Esophagus muscularis mucosa (tissue), 4 donors: ENCODE measurements at places on chromosomes 5 and 9. TPM values are rescaled to one million over a fixed set of nuclear protein-coding genes. Genes with fewer than 3 reads are reported as not detected.

The ADRB2 gene
- total RNA-seq: 4.6 TPM

The IL13 gene
- total RNA-seq: not detected

GRCh38 chr9:126157826-126158587 lies 168.6 kb upstream of the MVB12B start:
- H3K27me3 ChIP-seq: peaks cover 16% of the 10 kb centered on the region
- H3K4me3 ChIP-seq: no peak overlapping the region
- DNase-seq: peak; percentile 81
- H3K4me1 ChIP-seq: no peaks in the 10 kb centered on the region
- no peaks in the 10 kb centered on the region for H3K36me3 ChIP-seq

GRCh38 chr5:115815006-115815692 lies 1.3 kb downstream of the CDO1 start:
- H3K27me3 ChIP-seq: no peaks in the 10 kb centered on the region
- no peak for DNase-seq
- peak overlapping the region; percentile 69 for H3K4me3 ChIP-seq
- H3K4me1 ChIP-seq: peaks cover 24% of the 10 kb centered on the region
- no peak overlapping the region for H3K27ac ChIP-seq
- no peaks in the 10 kb centered on the region for H3K36me3 ChIP-seq

DNA sequence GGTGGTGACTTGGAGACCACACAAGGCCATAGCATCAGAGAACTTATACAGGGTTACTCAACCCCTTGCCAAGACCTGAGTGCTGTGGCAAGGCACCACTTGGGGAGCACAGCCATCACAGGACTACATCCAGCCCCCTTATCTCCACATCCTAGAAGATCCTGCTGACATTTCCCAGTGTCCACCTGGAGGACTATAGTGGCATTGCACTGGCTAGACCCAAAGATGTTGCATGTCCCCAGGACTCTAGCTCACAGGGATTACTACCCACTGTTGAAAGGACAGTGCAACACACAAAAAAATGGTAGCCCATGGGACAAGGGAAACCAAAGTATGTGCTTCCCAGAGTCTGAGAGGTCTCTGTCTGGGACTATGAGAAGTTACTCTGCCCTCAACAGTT lies 411.1 kb upstream of the NUDT12 start:
- H3K27ac ChIP-seq: no peak overlapping the region
- no peak for DNase-seq
- no peaks in the 10 kb centered on the region for H3K4me1 ChIP-seq
- no peak overlapping the region for H3K4me3 ChIP-seq
- no peaks in the 10 kb centered on the region for H3K36me3 ChIP-seq

- H3K4me1 ChIP-seq: no peaks in the 10 kb centered on the region
- no peak overlapping the region for H3K4me3 ChIP-seq
- DNase-seq: no peak
- no peaks in the 10 kb centered on the region for H3K36me3 ChIP-seq
Measured at GRCh38 chr5:18299166-18299565, 664.9 kb downstream of the TAF11L14 start.

GRCh38 chr9:18036422-18037187 lies 437.3 kb upstream of the ADAMTSL1 start:
- H3K27ac ChIP-seq: no peak overlapping the region
- DNase-seq: no peak
- no peak overlapping the region for H3K4me3 ChIP-seq
- H3K36me3 ChIP-seq: no peaks in the 10 kb centered on the region
- peaks cover 42% of the 10 kb centered on the region for H3K4me1 ChIP-seq

DNA sequence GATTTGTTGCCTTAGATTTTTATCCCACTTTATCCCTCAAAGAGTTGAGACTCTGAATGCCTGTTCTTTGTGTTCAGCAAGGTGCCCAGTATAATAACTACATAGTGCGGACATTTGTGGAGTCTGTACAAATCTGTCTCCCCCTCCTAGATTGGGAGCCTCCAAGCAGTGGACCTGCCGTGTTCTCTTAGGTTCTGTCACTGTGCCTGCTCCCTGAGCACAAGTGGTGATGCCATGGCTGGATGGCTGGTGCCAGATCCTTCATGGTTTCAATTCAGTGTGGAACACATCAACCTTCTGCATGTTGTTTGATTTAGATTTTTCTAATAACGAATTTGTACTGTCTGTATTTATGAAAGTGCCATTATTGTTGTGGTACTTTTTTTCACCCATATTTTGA lies 292.9 kb downstream of the CD180 start:
- no peaks in the 10 kb centered on the region for H3K4me1 ChIP-seq
- H3K36me3 ChIP-seq: no peaks in the 10 kb centered on the region
- no peak for DNase-seq
- H3K27me3 ChIP-seq: no peaks in the 10 kb centered on the region
- H3K4me3 ChIP-seq: no peak overlapping the region

DNA sequence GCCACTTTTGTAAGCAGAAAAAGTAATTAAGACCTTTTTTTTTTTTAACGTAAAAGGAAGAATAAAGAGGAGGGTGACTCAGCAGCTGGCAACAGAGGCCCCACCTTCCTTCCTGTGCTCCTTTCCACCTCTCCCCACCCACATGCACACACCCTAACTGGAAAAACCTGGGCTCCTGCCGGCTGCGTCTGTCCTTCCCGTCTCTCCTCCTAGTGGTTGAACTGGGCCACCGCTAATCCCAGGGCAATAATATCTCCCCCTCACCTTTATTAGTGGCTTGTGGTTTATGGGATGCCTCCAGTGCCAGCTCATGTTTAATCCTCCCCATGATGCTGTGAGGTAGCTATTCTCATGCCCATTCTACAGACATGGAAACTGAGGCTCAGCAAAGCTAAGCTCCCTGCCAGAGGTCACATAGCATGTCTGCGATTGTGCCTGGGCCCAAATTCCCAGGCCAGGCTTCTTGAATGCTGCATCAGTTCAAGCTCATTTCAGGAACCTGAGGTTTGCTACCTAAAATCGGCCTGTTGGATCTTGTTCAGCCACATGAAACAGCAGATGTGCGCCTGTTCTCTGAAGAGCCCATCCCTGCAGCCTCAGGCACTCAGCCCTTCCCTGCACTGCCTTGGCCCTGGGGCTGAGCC lies 60.9 kb upstream of the IL17B start:
- H3K27ac ChIP-seq: no peak overlapping the region
- no peak for DNase-seq
- H3K27me3 ChIP-seq: no peaks in the 10 kb centered on the region
